ENCODE measurements at places on chromosomes 16 and 17.

DNA sequence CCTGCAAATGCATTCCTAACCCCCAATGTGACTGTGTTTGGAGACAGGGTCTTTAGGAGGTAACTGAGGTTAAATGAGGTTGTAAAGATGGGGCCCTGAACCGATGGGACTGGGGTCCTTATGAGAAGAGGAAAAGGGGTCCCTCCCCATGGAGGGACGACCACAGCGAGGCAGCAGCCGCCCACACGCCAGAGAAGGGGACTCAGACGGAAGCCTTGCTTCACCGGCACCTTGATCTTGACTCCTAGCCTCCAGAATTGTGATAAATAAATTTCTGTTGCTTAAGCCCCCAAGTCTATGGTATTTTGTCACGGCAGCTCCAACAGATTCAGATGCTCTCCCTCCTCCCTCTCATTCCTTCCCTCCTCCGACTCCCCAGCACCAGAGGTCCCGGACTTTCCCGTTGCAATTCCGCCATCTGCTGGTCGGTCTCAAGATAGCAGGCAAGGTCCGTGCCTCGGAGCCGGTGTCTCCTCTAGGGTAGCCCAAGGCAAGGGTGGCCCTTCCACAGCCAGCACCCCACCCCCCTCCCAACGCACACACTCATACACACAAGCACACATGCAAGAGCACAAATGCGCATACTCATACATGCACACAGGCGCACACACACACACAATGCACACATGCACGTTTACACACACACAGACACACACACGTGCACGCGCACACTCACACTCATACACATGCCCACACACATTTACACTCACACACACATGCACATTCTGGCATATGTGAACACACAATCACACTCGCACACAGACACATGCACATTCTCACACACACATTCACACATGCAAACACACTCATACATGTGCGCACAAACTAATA, 23.1 kb upstream of the C16orf78 start:
- DNase-seq = peak; percentile 5

GRCh38 chr17:16926571-16927451, 45.1 kb downstream of the TNFRSF13B start:
- DNase-seq = no peak

GRCh38 chr17:38617074-38617860, 11.5 kb upstream of the SRCIN1 start:
- no peak for DNase-seq

DNA sequence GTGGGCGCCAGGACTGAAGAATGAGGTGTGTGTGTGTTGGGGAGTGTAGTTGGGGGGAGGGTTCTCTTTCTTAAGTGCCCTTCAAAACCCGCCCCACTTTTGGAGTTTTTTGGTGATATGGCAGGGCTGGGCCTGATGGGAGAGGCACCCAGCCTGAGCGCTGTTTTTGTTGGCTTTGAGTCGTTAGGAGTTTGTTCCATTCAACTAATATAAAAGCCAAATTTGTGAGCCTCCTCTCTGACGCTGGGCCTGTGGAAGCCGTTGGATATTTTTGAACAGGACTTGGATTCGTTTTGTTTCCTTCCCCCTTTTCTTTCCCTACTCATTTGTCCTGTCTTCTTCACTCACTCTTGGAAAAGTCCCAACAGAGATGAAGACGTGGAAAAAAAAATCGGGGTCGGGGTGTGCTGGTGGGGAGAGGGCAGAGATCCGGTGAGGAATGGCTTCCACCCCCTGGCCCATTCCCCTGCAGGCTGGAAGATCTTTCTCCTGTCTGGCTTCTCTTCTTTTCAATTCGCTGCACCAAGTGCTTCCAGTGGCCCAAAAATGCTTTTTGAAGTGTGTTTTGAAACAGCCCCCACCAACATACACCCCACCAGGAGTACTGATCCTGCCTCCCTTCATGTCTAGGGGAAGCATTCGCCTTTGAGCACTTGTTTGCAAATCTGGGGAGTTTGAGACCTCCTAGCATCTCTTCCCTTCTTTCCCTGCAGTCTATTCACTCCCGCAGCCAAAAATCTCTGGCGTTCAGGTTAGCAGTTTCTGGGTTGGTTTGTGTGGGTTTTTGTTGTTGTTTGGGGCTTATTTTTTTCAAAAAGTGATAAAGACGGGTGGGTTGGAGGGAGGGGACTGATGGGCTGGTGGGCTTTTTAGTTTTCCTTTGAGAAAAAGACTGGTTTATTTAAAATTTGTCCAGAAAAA, 2.6 kb downstream of the FZD2 start:
- no peak for DNase-seq

DNA sequence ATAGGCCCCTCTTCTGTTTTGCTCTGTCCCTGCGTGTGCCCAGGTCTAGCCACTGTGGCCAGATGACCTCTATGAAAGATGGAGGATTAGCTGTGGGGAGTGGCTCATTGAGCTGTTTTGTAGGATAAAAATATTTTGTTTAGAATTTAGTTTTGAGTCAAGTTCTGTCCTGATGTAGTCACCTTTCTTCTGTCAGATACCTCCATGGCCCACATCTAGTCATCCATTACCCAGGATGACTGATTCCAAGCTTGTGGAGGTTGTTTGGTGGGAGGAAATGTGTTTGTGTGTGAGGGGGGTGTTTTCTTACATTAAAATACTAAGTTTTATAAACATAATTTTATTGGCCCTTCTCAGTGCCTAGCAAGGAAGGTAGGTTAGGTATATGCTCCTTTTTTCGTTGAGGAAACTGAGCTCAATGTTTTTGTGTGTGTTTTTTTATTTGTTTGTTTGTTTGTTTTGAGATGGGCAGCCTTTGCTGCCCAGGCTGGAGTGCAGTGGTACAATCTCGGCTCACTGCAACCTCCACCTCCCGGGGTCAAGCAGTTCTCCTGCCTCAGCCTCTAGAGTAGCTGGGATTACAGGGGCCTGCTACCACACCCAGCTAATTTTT, 16.3 kb downstream of the SNX11 start:
- no peak for DNase-seq

DNA sequence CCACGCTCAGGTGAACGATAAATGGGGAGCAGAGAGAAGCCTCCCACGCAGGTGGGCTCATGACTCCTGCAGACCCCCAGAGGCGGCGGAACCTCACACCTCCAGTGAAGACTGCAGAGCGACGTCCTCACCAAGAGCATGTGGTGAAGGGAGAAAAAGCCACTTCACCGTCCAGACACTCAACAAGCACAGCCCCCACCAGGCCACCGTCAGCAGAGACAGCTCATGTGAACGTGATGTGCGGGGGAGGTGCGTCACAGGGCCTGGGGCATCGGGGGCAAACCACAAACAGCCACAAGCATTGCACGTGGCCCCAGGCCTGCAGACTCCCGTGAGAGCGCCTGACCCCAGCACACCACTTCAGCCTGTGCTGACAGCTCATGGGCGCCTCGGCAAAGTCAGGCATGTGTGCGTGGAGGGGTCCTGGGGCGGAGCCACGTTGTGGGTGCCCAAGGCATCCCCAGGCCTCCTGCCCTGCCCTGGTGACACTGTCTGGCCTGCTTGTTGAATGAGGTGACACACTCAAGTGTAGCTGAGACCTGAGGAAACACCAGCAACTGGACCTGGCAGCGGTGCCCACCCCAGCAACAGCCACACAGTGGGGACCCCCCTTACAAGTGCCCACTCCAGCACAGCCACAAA, 19.0 kb downstream of the LMF1 start:
- DNase-seq = no peak

DNA sequence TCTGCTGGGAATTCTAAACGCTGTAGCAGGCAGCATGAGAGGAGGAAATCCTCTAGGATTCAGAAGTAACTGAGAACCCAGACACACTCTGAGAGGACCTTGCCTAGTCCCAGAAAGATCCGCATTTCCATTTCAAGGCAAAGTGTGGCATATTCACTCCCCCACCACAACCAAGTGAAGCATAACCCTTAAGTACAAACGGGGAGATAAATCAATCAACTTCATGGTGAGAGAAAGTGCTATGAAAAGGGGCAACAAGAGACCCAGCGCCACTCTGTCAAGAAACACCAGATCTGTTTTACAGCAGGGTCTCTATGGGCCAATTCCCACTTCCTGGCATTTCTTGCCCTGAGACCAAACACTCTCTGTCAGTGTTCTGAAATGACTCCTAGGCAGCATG, 68.3 kb downstream of the SMG6 start:
- DNase-seq = no peak

DNA sequence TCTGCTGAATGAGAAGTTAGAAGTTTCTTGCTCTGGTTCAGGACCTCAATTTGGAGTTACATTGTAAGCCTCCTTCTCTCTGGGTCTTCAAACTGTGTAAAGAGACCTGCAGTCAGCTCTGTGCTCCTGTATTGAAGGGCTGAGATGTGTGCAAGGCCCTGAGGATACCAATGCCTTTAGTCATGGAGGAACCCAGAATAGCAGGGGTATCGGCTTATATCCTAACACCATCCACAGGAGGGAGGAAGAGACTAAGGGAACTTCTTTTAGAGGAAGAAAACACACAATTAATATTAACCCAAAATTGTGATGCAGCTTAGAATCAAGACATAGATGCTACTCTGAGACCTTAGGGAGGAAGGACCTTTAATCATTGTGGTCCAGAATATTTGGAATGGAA, 36.5 kb downstream of the GLP2R start:
- no peak for DNase-seq

- no peak for DNase-seq
Observed at GRCh38 chr16:13441675-13442074, 478.3 kb upstream of the ERCC4 start.

DNA sequence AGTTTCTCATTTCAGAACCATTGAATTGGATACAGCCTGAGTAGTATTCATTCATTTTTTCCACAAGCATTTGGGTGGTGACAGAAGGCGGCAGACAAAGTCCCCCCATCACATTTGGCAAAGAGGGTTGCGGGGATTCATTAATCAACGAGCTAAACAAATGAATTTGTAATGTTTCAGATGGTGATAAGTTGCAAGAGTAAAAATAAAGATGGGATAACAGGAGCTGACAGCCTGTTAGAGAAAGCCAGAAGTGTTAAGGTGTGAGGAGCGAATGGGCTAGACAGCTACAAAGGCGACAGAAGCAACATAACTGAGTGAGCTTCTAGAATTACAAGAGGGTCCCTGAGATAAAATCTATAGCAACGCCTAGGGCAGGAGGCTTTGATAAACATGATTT, 342.8 kb upstream of the HSBP1 start:
- no peak for DNase-seq

GRCh38 chr17:31231852-31232251, 65.2 kb downstream of the OMG start:
- DNase-seq = no peak

DNA sequence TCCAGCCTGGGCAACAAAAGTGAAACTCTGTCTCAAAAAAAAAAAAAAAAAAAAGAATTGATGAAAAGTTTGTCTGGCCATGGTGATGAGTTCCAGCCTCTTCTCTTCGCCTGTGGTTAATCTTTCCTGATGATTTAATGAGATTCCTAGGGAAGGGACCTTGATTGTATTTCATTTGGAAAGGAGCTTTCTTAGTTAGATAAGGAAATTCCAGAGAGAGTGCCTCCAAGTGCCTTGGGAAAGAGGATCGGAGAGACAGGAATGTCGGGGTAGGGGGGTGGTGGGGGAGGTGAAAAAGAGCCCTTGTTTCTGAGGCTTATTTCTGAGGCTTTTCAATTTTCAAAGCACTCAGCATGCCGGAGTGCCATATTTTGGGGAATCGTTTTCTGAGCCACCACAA, 93.2 kb upstream of the SIAH1 start:
- no peak for DNase-seq

- no peak for DNase-seq
Observed at GRCh38 chr17:5381542-5381941, 37.9 kb downstream of the NUP88 start.

- DNase-seq = no peak
Observed at GRCh38 chr17:61459939-61460718, 7.9 kb downstream of the TBX4 start.

DNA sequence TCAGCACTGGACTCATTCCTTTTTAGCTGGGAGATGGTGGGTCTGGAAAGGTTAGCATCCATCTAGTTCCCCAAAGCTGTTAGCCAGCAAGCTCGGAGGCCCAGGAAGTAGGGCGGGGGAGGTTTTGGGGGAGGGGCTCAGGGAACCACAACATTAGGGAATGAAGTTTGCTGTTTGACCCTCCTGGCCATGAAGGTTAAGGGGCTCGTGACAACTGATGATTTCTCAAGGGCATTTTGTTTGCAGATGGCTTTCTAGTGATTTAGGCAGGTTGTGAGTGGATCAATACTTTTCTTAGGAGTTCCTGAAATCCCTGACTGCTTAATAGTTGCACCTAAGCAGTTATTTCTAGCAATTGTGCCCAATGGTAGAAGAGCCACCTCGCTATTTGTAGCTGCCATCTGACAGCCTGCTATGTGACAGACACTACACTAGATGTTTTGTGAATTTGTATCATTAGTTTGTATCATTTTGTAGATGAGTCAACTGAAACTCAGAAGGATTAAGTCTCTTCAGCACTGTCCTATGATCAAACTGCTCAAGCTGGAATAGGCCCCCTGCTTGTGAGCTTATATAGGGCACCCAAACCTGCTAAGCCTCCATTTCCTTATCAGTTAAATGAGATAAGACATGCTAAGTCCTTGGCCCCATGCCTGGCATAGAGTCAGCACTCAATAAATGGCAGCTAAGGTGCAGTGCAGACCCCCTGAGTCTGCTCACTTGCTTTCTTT, 146.4 kb downstream of the IRX3 start:
- DNase-seq = no peak

- peak; percentile 92 for DNase-seq
Observed at GRCh38 chr16:3022208-3022683, 1.5 kb downstream of the HCFC1R1 start.
